DND-41 (cell line): ENCODE measurements at places on chromosomes 5 and 9.

- no peak for DNase-seq
Observed at GRCh38 chr5:180207593-180207992, 1.4 kb downstream of the RASGEF1C start.

GRCh38 chr5:166342402-166342801, 1949.0 kb upstream of the WWC1 start:
- DNase-seq: no peak

DNA sequence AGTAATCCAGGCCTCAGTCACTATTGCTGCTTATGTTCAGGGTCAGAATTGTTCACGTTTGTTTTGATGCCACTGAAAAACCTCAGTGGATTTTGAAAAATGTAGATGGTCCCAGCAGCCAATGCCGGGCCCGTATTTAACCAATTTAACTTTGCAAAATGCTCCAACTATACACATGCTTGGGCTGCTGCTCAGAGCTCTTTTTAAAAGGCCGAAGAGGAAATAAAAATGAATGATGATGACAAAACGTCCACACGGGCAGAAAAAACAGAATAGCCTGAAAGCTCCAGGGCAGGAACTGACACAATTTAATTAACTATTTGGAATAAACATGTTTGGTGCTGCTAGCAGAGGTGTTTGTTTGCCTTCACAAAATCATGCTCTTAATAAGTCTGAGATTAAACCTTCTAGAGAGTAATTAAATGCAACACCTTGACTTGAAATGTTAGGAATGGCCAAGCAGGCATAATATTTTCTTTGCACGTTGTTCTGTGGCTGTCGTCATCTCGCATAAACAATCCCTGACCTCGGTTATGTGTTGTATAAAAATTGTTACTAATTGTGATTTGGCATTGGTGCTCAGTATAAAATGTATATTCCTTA, 152.7 kb downstream of the SLIT3 start:
- DNase-seq: no peak

DNA sequence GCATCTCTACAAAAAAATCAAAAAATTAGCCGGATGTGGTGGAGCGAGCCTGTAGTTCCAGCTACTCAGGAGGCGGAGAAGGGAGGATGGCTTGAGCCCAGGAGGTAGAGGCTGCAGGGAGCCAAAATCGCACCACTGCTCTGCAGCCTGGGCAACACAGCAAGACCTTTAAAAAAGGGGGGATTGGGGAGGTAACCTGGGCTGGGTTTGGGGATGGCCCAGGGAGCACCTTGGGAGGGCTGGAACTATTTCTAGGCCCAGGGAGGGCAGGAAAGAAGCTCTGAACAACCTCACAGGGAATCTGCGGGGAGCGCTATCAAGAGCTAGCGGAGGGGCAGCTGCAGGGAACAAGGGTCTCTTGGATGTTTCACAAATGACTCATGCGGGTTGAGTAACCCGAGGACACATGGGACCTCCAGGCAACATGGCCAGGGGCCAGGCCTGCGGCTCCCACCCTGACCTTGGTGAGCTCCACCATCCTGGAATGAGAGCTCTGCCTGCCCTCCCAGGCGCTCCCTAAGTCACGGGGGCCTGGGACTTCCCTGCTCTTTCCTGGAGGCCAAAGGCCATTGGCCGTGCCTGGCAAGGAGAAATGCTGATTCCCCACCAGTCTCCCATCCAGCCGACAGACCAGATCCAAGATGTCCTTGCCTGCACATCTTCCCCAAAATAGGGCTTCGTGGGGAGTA, 23.4 kb downstream of the SARDH start:
- DNase-seq: no peak

GRCh38 chr5:131795228-131795627, 1.6 kb downstream of the FNIP1 start:
- no peak for DNase-seq

DNA sequence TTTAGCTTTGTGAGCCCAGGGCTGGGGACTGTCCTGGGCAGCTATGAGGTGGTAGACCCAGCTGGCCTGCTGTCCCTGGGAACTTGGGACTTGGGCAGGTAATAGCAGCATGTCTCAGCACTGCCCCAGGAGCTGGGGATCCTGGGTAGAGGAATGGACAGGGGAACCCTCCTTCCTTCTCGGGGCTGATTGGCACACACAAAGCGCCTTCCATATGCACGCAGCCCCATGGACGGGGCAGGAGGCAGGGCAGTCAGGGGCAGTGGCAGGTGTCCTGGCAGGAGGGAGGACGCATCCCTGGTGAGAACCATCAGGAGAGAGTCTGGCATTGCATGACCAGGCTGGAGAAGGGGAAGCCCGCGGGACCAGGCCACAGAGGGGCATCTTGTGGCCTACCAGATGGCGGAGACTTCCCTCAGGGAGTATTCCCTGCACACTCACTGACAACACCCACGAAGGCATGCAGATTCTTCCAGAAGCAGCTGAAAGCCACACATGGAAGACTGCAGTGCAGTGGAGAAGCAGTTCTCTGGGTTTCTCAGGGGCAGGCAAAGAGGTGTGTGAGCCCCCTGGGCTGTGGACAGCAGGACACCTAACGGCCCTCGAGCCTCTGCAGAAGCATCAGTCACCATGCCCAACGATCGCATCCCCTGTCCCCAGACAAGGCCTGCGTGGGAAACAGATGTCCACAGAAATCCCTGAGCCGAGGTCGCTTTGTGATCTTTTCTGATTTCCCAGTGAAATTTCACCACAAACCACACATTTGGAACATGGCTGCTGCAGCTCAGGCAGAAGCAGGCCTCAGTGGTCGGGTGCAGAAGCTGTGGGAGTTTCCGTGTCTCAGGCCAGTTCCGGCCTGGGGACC, 7.0 kb upstream of the NKD2 start:
- peak; percentile 3 for DNase-seq

DNA sequence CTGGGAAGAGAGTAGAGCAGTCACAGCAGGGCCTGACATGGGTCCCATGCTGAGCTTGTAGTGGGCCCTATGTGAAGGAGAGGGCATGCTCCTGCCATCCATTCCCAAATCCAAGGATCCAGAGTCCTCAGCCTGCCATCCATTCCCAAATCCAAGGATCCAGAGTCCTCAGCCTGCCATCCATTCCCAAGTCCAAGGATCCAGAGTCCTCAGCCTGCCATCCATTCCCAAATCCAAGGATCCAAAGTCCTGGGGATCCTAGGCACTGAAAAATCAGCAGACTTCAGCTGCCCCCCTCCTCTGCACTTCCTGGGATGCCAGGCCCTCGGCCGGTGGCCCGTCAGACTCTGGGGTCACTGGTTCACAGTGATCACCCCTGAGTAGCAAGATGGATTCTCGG, 33.6 kb downstream of the THBS4 start:
- no peak for DNase-seq

DNA sequence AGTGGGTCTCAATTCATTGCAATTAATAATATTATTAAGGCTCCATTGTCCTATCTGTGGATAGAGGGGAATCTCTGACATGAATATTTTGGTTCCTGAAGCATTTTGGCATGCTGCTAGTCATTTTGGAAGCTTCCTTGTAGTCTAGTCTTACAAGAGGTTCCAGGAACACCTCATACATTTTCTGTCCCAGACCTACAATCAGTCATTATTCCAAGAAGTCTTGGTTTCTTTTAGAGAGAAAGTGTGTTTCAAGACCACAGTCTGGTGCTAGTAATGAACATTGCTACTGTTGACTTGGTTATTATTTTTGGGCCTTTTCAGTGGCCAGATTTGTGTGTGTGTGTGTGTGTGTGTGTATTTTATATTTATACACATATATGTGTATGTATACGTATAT, 98.9 kb downstream of the ERCC6L2 start:
- DNase-seq: no peak

DNA sequence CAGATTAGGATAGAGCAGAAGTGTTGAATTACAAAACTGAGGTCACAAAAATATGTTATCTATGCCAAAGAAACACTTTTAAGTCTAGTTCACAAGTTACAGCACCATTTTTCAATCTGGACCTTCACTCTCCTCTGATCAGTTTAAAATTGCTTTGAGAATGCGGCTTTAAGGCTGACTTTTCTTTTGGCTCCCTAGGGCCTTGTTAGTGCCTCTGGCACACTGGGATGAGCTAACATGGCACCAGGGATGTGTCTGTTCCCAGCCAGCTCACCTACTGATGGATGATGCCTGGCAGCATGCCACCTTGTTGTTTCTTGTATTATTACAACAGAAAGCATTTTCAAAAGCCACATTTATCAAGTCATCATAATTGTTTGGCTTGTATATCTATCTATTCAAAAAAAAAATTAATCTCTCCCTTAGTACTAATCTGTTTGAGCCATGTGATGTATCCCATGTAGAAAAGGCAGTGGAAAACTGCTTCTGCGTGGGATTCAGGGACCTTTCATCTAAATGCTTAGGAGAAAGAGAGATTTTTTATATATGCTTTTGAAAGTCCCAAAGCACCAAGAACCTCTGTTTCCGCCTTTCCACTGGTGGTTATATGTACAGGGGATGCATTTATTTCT, 46.6 kb downstream of the ADAMTSL1 start:
- no peak for DNase-seq

DNA sequence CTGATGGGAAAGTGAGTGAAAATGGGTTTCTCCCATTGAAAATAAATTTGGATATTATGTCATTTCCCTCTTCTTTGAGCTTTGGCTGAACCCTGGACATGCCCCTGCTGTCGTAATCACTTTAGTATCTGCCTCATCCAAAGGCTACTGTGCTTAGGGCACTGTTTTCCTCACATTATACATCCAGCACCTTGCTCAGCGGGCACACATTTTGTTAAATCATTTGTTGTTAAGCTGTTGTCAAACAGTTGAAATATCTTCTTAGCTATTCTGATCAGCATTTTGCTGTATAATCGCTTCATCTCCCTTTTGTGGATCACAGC, 352.7 kb upstream of the CD180 start:
- no peak for DNase-seq

DNA sequence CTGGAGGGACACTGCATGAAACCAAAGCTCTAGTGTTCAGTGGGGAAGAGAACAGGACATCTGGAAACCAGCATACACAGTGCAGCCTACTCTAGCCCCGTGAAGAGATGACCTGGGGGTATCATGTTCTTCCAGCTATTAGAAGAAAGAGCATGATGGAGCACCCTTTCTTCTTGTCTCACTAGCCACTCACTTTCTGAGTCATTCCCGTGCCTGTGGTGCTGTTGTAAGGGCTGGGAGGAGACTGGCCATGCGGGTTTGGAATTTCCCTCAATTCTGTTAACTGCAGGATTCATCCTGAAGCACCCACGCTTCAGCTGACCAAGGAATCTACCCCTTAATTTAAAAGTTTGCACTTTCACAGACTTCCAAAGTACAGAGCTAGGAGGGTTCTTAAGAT, 137.0 kb downstream of the COL23A1 start:
- DNase-seq: no peak
